ENCODE measurements at places on chromosomes 7 and 10.

- DNase-seq = peak; percentile 45
Measured at GRCh38 chr7:132430861-132431822, 145.1 kb downstream of the PLXNA4 start.

GRCh38 chr7:80830010-80830409 is 88.8 kb downstream of the SEMA3C start:
- no peak for DNase-seq

GRCh38 chr7:156753229-156753560 is 112.6 kb downstream of the RNF32 start:
- DNase-seq = no peak

DNA sequence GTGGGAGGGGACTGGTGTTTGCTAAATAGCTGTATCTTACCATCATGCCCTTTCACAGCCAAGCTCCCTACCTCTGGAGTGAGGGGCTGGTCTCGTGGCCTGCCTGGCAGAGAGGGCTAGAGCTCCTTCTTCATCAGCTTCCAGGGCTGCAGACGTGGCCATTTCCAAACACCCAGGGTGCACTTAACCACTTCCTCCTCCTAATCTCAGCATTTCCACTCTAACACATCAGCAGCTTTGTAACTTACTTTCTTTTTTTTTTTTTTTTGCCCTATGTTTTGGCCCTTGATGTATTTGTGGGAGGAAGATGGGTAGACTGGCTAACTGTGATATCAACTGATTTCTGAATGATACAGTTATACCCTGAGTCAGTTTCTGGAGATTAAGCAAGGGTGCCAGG is 27.4 kb downstream of the LRRC4 start:
- no peak for DNase-seq

- DNase-seq = no peak
Measured at GRCh38 chr10:127836966-127837365, 55.8 kb downstream of the CLRN3 start.

DNA sequence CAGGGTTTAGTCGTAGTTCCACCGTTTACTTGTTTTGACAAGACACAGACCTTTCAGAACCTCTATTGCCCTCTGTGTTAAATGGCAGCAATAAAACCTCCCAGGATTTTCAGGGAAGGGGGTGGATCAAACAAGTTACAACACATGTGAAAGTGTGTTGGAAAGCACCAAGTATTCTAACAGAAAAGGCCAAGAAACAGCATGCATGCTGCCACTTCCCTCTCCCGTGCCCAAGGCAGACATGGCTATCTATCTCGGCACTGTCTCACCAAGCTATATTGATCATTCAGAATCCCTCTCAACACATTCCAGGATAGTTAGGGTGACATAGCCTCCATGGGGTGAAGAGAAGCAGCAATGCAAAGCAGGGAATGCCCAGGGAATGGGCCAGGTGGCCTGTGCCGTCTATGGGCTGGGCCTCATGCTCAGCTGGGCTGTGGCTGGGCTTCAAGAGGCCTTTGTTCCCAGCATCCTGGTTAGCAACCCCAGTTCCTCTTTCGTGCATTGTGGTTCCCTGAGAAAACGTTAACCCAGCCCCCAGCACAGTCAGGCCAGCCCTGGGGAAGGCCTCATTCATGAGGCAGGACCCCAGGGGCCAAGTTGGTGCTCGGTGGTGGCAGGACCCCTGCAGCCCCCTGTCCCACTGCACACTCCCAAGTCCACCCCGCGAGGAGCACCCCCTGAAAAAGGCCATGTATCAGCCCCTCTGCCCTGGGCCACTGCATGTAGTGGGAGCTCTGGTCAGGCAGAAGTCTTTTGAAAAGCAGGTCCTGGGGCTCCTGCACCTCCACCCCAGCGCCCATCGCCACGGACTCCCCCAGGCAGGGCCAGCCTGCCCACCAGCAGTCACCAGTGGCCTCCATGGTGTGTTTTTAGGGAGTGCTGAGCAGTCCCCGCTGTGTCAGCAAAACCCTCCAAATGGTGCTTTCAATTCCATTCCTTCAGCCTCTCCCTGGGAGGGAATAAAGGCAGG is 25.5 kb downstream of the VSIR start:
- DNase-seq = no peak

DNA sequence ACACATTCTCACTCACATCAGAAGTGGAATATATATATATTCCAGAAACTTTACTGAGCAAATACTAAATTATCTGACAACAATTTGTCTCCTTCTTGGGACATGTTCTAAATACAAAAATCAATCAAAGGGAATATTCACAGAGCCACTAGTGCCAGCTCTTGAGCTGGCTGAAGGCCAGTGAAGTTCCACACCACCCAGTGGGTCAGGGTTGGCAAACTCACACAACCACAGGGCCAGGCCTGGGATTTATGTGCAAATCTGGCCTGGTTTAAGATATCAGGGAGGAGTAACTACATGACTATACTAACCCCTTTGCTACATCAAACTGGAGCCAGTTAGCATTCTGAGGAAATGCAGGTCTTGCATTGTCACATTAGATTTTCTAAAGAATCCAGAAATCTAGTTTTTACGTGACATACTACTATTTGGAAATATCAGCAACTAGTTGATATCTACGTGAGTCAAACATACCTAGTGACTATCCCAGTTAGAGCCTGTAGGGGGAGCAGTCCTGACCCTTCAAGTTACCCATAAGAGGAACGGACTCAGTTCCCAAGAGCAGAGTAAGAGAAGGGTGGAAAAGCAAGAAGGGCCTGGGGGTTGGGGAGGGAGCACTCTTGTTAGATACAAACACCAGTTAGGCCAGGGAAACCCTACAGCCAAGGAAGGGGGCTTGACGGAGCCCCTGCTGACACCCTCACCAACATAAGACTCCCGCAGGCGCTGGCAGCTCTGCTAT is 600.4 kb downstream of the KCNMA1 start:
- DNase-seq = no peak

- DNase-seq = no peak
Measured at GRCh38 chr7:135936497-135937217, 40.5 kb downstream of the MTPN start.

DNA sequence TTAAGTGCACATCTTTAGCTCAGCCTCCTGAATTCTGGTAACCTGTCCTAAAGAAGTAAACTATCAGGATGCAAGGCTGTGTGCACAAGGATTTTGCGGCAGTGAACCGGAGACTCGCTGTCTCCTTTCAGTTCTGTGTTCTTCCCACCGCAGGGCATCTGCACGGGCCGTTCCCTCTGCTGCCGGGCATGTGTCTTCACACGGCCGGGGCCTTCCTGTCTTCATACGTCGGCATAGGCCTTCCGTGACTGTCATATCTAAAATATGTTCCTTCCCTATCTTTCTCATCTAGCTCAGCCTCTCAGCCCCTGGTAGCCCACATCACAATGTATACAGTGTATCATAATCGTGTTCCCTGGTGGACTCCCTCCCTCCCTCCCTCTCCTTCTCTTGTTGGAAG is 16.4 kb downstream of the PALD1 start:
- DNase-seq = no peak

- DNase-seq = no peak
Measured at GRCh38 chr10:111498560-111498959, 421.7 kb downstream of the ADRA2A start.

- no peak for DNase-seq
Measured at GRCh38 chr7:93890041-93890463, 501 bp downstream of the TFPI2 start.

GRCh38 chr10:94412449-94412848 is 10.1 kb downstream of the TBC1D12 start:
- no peak for DNase-seq

DNA sequence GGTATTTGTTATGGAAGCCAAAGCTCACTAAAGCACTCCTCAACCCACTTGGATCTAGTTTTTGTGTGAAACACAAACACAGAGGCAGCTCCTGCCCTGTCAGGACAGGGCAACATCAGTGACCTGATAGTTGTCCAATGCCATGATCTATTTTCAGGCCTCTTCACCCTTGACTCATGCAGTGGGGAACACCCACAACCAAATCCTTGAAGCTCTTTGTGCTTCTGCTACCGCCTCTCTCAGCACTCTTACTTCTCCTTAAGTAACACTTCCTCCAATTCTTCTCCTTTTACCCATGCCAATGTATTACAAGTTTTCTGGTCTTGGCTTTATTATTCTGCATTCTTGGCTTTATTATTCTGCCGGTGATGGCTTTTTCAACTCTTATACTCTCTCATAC is 425.3 kb downstream of the INHBA start:
- DNase-seq = no peak

DNA sequence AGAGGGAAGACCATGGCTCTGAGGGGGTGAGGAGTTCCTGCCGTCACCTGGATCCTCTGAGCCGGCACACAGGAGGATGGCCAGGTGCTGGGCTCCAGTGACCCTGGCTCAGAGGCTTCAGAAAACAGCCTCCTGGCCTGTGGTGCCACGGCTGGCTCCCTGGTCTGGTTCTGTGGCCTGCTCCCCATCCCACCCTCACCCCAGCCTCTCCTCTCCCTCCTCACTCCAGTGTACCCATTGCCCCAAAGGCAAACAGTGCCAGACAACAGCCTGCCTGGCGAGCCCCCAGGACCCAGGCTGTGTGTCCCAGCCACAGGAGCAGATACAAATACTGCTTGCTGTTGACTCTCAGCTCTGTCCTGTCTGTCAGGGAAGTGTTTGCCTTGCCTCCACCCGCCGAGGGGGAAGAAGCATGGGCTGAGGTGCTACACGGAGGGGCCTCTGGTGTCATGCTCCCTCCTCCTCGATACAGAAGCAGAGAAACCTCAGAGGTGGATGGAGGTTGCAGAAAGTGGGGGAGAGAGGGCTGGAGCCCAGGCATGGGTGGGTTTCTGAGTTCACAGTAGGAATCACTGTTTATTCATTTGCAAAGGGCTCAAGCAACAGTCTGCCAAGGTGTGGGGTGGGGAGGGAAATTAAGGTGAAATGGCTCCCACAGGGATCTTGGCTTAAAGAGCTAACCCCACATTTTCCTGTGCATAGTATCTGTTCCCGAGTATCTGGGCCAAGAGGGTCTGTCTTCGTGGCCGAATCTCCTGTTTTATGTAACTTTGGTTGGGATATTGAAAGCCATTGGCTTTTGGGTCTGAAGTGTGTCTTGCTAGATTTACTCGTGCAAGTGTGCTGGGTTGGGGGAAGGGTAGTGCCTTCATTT is 5.5 kb downstream of the ADRA2A start:
- DNase-seq = no peak

GRCh38 chr7:152137476-152138025 is 112.1 kb downstream of the GALNT11 start:
- no peak for DNase-seq

- no peak for DNase-seq
Measured at GRCh38 chr10:4867520-4868356, 41.7 kb downstream of the AKR1E2 start.

GRCh38 chr10:104076743-104077160 is 8.9 kb downstream of the COL17A1 start:
- no peak for DNase-seq
